ENCODE measurements at places on chromosomes 5 and 9.

- DNase-seq, result no peak
Observed at GRCh38 chr5:88877826-88878225, 5.2 kb downstream of the MEF2C start.

- no peak for DNase-seq
Observed at GRCh38 chr5:161498531-161498930, 48.0 kb downstream of the GABRB2 start.

GRCh38 chr9:88898039-88898720, 93.1 kb upstream of the S1PR3 start:
- DNase-seq, result no peak

GRCh38 chr5:55123365-55123764, 20.9 kb downstream of the GZMA start:
- DNase-seq, result no peak

DNA sequence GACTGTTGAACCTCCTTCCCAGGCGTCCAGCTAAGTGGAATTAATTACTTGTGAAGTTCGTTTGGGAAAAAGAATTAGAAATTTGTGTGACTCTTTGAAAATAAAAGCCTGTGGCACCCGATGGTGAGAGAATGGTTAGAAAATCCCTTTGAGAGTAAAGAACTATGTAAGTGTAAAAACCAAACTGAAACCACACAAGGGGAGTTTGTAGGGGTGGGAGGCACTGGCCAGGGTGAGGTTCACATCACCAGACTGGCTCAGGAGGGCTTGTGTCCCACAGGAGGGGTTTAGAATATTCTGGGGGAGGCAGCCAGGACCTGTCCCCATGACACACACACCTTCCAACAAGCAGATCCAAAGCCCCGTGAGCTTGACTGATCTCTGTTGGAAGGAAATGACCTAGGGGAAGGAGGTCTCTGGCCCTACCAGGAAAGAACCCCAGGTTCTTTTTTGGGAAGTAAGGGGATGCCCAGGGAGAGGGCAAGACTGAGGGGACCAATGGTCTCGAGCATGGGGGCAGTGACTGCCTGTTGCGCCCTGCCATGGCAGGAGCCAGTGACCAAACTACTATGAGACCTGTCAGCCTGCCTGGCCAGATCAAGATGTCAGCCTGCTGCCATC, 4.3 kb downstream of the SPATA24 start:
- no peak for DNase-seq

GRCh38 chr9:135601988-135602387, 37.4 kb downstream of the GLT6D1 start:
- no peak for DNase-seq

DNA sequence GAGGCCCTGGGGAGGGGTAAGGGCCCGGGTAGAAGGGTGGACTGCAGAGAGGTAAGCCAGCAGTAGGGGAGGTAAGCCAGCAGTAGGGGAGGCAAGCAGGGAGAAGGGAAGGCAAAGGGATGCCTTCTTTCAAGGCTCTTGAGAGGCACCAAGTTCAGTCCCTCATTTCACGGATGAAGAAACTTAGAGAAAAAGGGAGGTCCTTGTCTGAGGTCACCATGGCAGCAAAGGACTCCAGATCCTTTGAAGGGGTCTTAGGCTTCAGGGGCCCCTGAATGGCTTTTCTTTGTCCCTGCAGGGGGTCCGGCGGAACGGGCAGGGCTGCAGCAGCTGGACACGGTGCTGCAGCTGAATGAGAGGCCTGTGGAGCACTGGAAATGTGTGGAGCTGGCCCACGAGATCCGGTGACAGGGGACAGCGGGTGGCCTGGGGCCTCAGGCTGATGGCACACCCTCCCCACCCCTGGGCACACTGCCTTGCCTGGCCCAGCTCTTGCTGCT, 42.6 kb downstream of the RGS3 start:
- DNase-seq, result no peak

GRCh38 chr5:142325725-142326479, 1.1 kb upstream of the SPRY4 start:
- DNase-seq, result peak; percentile 74

DNA sequence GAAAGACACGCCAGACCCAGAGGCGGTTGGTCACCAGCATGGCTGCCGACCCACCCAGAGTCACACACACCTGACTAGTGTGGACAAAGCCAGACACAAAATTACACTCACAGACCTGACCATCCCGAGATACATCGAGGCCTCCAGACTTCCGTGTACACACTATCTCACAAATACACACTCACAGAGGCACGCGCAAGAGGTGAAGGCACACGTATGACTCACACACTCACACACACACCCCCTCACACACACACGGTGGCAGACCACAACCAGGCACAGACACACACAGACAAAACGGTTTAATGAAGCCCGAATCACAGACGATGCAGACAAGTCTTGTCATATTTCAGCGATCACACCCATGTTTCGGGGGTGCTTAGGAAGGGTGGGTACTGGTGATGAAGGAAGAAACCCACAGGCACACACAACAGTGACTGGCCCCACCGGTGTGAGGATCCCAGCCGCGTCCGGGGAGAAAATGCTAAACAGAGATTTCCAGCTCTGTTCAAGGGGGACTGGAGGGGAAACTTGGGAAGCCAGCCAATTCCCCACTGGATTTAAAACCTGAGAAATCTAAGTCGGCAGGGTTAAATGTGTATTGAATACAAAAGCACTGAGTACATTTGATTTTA, 51.3 kb downstream of the CRB2 start:
- no peak for DNase-seq

- no peak for DNase-seq
Observed at GRCh38 chr9:126125577-126125976, 201.1 kb upstream of the MVB12B start.

DNA sequence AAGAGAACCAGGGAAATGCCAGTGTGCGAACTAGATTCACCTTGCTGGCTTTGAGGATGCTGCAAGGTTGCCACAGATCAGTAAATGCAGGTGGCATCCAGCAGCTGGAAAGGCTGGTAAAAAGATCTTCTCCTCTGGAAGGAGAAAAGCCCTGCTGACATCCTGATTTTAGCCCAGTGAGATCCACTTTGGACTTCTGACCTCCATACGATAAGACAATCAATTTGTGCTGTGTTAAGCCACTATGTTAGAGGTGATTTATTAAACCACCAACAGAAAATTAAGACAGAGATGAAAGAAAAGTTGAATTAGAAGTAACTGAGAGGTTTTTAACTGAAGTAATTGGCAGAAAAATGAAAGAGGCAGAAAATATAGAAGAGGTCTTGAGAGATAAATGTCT, 283.8 kb upstream of the CDH12 start:
- DNase-seq, result no peak

DNA sequence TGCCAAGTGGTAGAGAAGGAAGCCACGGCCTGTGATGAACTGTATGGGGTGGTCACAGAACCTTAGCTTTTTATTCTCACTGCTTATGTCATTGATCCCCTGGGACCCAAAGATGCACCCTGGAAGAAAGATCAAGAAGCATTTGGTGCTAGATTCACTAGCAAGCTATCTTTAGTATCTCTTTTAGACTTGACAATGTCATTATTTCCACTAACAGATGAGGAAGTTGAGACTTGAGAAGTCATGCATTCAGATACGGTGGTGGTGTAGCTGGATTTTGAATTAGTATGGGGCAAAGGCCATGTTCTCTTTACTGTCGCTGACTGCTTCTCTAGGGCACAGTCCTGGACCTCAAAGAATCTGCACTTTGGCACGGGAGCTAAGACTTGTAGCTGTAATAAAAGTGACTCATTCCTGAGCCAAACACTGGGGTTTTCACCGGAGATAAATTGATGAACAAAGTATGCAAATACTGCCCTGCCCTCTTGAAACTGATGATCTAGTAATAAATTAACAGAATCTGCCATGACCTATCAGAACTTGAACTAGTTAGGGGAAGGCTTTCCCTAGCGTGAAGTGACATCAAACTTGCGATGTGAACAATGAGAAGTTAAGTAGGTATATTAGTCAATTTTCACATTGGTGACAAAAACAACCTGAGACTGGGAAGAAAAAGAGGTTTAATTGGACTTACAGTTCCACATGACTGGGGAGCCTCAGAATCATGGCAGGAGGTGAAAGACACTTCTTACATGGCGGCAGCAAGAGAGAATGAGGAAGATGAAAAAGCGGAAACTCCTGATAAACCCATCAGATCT, 5.4 kb downstream of the GDA start:
- no peak for DNase-seq

DNA sequence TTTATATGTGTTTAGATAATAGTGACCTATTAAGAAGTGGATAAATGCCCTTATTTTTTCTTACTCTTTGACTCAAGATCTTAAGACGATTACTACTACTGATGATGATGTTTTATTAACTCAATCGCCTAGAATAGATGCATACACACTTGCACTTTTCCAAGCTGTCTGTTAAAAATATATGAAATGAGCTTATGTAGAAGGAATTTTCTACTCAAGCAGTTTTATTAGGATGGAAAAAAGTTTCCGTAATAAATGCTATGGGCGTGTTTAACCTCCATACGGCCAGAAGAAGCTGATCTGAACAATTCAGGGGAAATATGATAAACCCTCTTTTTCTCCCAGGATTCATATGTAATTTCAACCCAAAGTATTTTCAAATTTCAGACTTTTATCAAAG, 455.7 kb upstream of the MPDZ start:
- no peak for DNase-seq

DNA sequence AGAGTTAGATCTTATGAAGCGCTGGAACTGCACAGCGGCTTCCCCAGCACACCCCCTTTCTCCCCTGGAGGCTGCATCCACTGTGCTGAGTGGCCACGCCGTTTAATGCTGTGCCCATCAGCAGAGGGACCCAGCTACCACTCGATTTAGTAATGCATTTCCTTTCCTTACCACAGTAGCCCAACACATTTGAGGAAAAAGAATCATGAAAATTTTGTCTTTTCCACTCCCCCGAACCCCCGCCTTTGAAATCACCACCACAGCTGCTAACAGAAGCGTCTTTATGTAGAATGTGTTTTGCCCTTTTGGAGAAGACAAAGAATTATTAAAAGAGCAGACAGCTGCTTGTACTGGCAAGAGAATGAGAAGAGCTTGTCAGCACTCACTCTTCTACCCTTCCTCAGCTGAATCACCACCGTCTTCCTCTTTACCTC, 73.2 kb downstream of the ACER2 start:
- DNase-seq, result no peak

- DNase-seq, result no peak
Observed at GRCh38 chr5:154202379-154203260, 12.1 kb downstream of the GALNT10 start.

GRCh38 chr5:73759771-73760170, 133.8 kb downstream of the ARHGEF28 start:
- no peak for DNase-seq

GRCh38 chr5:113508756-113509155, 4.7 kb upstream of the YTHDC2 start:
- no peak for DNase-seq

DNA sequence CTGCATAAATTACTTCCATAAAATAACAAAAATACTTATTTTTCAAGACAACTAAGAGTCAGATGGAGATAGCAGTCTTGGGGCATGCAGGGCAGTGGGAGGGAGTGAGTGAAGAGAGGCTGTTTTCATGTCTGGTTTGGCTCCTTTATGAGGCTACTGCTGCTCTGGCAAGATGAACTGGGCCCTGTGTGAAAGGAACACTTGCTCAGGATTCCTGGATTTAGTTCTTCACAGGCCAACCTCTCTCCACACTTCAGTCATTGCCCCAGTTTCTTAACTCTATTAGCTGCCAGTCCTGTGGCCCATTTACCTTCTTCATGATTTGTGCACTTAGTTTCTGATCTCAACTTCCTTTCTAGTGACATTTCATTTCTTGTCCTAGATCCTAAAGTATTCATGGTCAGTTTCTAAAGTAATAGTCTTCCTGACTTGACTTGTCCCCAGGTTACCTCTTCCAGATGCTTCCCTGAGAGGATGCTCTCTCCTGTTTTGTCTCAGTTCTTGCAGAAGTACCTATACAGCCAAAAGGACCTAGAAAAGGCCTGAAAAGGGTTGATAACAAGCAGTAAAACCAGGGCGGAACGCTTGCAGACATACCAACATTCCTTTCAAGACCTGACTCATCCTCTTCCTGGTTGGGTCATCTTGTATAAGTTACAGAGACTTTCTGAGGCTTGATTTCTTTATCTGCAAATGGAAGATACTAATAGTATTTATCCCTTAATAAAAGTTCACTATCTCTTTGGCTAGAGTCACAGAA, 77.0 kb upstream of the ZFAND5 start:
- no peak for DNase-seq

- DNase-seq, result no peak
Observed at GRCh38 chr5:69477170-69477569, 15.4 kb upstream of the OCLN start.

DNA sequence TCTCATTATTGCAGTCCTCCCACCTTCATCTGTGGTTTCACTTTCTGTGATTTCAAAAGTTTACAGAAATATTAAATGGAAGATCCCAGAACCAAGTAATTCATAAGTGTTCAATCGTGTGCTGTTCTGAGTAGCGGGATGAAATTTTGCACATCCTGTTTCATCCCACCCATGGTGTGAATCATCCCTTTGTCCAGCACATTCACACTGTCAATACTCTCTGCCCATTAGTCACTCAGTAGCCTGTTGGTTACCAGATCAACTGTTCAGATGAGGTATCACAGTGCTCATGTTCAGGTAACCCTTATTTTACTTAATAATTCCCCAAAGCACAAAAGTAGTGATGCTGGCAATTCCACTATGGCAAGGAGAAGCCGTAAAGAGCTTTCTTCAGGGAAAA, 26.8 kb downstream of the FAM81B start:
- no peak for DNase-seq

- no peak for DNase-seq
Observed at GRCh38 chr5:14213253-14213652, 70.1 kb downstream of the TRIO start.

- no peak for DNase-seq
Observed at GRCh38 chr5:77709340-77709739, 66.8 kb downstream of the TBCA start.

- no peak for DNase-seq
Observed at GRCh38 chr5:168288349-168289245, 2.8 kb upstream of the WWC1 start.

- no peak for DNase-seq
Observed at GRCh38 chr5:113117543-113118115, 141.0 kb downstream of the DCP2 start.

DNA sequence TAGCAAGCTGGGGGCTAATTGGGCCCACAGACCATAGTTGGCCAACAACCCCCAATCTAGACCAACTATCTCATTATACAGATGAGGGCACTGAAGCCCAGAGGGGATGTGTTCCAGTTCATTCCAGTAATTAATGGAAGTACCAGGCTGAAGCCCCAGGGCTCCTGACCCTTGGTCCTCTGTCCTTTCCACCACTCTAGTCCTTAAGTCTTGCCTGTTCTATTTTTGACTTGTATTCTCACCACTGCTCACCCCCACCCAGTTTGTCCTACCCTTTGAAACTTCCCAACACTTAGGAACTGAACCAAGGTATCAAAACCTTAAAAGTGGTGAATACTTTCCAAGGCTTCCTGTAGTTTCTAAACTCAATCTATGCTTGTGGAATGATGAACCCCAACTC, 407.4 kb downstream of the ENC1 start:
- no peak for DNase-seq
